ENCODE measurements at places on chromosomes 3 and 15.

GRCh38 chr3:32177702-32178198 is 60.7 kb upstream of the CMTM8 start:
- no peak for DNase-seq

DNA sequence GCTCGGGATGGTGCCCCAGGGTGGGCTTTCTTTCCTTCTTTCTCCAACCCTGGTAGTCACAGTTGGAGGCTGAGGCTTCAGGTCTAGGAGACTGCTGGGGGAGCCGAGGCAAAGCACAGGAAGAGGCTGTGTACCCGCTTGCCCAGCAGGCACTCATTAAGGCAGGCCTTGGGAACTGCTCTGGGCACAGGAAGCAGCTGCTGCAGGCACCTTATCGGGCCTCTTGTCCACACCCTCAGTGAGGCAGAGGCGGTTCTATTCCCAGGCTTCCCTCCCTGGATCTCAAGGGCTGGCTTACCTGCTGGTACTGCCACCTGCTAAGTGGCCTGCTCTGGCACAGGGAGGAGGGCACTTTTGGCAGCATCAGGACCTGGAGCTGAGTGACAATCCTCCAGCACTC is 15.8 kb upstream of the GRM2 start:
- DNase-seq = no peak

GRCh38 chr15:35118960-35119359 is 33.9 kb upstream of the NANOGP8 start:
- DNase-seq = no peak

DNA sequence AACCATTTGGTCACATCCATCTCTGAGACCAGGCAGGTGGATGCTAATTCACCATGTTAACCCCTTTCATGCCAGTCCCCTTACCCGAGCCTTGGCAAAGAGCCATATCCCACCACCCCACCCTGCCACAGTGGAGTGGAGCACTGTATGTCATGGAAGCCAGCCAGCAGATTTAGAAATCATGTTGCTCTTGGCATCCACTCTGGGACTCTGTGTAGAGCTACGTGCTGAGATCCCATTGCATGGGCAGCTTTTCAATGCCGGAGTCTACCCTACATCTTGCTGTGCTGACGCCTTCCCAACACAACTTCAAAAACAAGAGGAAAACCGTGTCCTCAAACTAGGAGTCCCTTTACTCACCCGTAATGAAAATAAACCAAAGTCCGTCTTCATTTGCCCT is 131.0 kb downstream of the NTRK3 start:
- DNase-seq = no peak

DNA sequence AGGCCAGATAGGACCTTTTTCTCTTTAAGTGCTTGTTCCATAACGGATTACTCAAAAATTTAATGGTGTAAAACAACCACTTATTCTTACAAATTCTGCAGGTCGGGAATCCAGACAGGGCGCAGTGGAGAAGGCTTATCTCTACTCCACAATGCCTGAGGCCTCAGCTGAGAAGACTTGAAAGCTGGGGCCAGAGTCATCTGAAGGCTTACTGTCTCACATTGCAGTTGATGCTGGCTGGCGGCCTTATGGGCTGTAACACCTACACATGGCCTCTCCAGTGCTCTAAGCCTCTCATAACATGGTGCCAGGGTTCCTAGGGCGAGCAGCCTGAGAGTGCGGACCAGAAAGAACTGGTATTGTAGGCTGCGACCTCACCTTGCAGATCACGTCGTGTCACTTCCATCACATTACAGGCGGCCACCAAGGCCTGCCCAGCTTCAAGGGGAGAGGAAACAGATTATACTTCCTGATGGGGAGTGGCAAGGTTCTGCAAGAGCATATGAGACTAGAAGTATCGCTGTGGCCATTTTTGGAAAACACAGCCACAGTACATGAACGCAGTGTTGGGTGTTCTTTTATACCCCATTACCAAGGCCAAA is 32.4 kb downstream of the CMTM7 start:
- DNase-seq = no peak

DNA sequence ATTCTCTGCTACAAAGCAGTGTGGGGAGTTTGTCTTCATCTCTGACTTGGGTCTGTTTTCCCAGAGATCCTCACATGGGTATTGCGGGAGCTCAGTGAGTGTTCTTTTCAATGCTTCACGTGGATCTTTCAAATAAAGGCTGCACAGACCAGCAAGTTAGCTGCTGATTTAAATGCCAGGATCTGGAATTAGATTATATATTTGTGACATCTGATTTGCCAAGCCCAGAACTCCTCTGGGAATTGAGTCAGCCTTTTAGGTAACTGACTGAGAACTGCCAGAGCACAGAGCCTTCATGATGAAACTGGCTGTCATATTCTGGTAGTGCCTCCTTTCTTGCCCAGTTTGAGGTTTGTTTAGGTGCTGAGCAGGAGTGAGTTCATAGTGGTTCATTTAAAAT is 14.7 kb downstream of the EDEM1 start:
- DNase-seq = no peak

DNA sequence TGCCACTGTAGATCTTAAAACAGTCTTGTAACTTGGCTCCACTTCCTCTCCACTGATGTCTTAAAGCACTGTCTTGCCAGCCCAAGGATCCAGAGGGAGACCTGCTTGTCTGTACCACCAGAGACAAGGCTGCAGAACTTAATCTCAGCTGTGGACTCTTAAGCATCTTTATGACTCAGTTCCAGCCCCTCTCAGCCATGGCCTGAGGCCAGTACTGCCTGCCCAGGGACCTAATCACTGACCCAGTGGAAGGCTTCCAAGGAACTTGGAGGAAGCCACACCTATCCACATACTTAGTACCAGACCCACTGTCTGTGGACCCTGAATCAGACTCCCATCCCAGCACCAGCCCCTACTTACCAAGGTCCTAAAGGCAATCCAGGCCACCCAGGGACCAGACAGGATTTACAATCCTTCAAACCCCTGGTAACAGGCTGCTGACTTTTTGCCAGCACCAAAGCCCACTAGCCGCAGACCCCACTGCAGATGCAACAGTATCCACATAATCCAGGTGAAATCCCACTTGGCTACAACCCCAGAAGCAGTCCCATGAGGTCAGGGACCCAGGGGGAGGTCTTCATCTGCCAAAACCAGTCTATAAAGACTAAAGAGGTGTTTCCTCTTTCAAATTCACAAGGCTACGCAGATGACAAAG is 41.9 kb upstream of the PRR20G start:
- DNase-seq = no peak

GRCh38 chr15:64068133-64068532 is 21.8 kb upstream of the DAPK2 start:
- DNase-seq = no peak

DNA sequence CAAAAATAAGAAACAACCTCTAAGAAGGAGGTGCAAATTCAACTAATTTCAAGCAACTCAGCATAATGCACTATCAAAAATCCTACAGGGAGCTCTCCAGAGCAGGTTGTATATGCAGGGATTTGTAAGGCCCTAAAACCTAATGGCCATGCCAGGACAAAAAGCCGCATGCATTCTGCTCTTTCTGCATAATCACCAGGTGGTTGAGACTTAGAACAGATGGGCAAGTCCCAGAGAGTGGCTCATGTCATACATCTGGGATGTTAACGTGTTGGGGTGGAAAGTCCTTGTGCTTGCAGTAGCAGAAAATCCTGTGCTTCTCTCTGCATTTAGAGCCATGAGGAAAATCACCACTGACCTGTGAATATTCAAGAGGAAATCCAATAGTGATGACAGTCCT is 1002.9 kb downstream of the AGBL1 start:
- DNase-seq = no peak

- no peak for DNase-seq
Observed at GRCh38 chr3:119657887-119658702, 2.3 kb downstream of the POPDC2 start.

- DNase-seq = no peak
Observed at GRCh38 chr3:135922903-135923250, 42.7 kb upstream of the PPP2R3A start.

GRCh38 chr3:169237201-169237600 is 426.3 kb downstream of the MECOM start:
- DNase-seq = no peak

DNA sequence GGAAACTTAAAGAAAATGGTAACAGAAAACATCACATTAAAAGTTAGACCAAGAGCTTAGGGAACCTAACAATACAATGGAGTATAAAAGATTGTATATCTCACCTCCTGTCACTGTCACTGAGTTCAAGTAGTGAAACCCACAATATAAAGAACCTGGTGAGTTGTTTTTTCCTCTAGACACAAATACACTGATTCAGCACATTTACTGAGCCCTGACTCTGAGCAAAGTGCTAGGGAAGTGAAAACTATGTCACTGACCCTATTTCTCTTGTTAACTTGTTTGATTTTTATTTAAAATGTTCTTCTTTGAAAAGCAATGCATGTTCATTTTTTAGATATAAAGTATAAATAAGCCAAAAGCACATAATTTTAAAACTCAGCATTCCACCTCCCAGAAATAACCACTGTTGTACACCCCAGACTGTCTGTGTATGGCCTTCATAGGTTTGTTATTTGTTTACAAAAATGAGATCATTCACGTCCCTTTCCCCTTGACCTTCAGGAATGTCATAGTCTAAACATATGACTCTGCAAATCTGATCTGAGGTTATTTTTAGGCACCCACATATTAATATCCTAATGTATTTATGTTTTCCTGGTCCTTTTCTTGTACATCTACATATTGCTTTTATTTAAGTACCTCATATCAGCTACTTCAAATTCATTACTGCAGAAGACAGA is 69.2 kb upstream of the CSTA start:
- DNase-seq = no peak

- no peak for DNase-seq
Observed at GRCh38 chr3:151430821-151431484, 29.9 kb downstream of the IGSF10 start.

DNA sequence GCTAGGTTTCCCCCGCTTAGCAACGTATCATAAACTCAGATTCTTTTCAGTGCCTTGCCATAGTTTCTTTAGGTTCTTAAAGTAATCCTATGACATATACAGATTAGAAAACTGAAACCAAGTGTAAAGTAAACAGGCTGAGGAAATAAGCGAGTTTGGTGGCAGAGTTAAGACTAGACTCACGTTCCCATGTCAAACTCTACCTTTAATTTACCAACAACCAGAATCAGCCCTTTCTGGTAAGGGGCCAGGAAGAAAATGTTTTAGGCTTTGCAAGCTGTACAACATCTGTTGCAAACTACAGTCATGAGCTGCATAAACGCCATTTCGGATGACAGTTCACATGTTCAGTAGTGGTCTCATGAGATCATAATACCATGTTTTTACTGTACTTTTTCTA is 128.0 kb upstream of the PRICKLE2 start:
- DNase-seq = no peak

All from BJ (cell line).